ENCODE measurements at places on chromosomes 2 and 18.
A peak's percentile ranks its signal among the peaks of the same experiment; 100 is the strongest.

- peak; percentile 55 for DNase-seq
Measured at GRCh38 chr2:134683561-134684112, 35.2 kb downstream of the TMEM163 start.

- no peak for DNase-seq
Measured at GRCh38 chr18:62157843-62158242, 29.0 kb downstream of the PIGN start.

- DNase-seq, result no peak
Measured at GRCh38 chr2:222295368-222296062, 3.3 kb downstream of the PAX3 start.

GRCh38 chr2:134293719-134294537, 40.1 kb downstream of the MGAT5 start:
- DNase-seq, result no peak

- DNase-seq, result no peak
Measured at GRCh38 chr18:24003903-24004640, 10.5 kb upstream of the TTC39C start.

DNA sequence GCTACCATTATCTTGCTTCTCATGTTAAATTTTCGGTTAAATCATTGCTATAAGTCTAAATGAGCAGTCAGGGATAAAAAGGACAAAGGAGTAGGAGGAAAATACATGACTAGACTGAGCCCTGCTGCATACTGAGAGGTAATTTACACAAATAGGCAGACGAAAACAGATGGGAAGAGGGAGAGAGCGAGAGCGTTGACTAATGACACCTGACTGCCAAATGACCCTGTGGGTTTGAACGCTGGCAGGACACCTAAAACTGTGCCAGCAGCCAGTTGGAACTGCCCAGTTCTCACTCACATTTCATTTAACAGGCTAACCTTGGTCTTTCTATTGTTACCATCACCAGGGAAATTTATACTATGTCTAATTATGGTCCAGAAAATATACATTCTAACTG, 978.2 kb downstream of the CPS1 start:
- no peak for DNase-seq

- DNase-seq, result no peak
Measured at GRCh38 chr2:231699006-231699405, 9.3 kb upstream of the PTMA start.

DNA sequence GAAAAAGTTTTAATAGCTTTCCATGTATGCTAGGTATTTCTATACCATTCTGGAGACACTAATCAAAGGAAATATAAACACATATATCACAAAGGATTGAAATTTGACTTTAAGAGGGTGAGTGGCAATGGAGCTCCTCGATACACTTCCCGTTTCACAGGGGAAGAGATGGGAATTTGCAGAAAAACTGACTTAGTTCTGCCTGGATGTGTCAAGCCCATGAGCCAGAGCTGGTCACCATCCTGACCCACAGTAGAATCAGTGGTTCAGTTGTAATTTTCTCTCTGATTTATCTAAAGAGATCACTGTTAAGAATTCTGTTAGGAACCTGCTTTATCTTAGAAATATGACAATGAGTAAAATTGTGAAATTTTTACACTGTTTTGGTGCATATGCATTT, 34.2 kb downstream of the PLCL1 start:
- no peak for DNase-seq

- DNase-seq, result no peak
Measured at GRCh38 chr18:9647496-9648323, 33.4 kb upstream of the PPP4R1 start.

DNA sequence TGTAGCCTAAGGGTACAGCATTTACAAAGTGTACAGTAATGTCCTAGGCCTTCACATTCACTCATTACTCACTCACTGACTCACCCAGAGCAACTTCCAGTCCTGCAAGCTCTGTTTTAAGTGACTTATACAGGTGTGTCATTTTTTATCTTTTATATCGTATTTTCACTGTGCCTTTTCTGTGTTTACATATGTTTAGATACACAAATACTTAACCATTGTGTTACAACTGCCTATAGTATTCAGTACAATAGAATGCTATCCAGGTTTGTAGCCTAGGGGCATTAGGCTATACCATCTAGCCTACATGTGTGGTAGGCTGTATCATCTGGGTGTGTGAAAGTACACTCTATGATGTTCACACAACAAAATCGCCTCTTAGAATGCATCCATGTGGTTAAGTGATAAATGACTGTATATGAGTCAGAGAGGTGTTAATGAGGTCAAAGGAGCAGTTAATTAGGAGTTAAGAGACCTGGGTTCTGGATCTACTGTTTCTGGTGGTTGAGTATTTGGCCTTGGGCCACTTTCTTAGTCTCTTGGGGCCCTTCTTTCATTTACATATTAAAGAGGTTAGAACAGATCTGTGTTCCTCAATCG, 149.1 kb downstream of the GREB1L start:
- peak; percentile 3 for DNase-seq

DNA sequence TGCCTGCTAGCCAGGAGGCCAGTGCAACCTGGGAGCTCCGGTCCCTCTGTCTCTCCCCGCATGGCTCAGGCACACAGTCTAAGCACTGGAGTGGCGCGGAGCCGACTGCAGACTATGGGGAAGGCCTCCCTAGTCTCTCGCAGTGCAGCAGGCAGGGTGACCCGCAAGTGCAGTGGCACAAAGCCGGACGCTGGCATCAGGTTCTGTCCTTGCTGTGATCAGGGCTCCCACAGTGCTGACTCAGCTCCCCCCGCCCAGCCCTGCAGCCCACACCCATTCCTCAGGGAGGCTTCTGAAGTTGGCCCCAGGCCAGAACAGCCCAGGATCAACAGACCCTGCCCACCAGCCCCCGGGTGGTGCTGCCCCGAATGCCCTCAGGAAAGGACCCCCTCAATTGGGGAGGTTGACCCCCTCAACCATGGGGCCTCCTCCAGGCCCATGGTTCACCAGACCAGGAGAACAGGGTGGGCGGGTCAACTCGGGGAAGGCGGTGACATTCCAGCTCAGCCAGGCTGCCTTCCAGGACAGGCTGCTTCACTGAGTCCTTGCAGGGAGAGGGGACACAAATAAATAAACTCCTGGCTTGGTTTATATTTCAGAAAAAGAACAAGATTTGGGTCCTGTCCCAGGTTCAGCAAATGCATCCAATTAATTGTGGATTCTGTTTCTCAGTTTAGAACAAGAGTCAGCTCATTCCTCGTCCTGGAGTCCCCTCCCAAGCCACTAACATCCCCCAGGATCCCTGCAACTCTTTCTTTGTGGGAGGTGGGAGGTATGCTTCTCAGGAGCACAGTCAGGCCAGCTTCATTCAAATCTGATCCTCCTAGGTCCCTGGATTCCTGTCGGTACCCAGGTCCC, 12.2 kb downstream of the BIN1 start:
- DNase-seq, result peak; percentile 60
